Right lung (tissue), 10 donors: ENCODE measurements at places on chromosomes 6 and 20. TPM values are rescaled to one million over a fixed set of nuclear protein-coding genes. Genes with fewer than 3 reads are reported as not detected.

DNA sequence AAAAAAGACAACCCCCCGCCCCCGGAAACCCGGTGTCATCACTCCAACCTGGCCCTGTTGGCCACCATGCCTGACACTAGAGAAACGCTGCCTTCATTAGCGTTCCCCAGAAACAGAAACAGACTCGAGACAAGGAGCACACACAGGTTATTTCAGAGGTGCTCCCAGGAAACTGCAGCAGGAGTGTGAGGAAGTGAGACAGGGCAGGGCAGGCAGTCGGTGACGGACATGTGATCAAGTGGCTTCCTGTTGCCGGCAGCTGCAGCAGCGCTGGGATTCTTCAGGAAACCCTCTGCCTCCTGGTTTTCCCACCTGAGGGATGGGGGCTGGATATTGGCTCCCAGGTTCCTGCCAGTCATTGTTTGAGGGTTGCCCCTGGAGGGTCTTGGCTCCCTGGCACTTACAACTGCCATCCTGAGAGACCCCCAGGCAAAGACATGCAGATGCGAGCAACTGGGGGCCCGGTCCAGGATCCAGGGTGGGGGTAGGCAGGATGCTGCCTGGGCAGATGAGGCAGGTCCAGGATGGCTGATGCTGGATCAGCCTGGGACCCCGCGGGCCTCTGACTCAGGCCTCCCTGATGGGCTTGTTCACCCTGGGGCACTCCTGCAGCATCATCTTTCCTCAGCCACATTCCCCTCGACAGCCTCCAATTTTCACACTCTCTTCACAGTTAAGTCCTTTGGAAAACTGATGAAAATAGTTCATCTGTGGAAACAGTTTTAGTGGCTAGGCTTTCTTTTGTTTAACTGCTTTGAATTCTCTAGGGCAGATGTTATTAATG, 150.7 kb upstream of the SYNDIG1 start:
- no peak for DNase-seq

GRCh38 chr6:106128981-106129781, 43.0 kb downstream of the PRDM1 start:
- no peak for DNase-seq

- DNase-seq = peak; percentile 82
These were observed 113.1 kb downstream of the FYN start for GRCh38 chr6:111759836-111760785.

DNA sequence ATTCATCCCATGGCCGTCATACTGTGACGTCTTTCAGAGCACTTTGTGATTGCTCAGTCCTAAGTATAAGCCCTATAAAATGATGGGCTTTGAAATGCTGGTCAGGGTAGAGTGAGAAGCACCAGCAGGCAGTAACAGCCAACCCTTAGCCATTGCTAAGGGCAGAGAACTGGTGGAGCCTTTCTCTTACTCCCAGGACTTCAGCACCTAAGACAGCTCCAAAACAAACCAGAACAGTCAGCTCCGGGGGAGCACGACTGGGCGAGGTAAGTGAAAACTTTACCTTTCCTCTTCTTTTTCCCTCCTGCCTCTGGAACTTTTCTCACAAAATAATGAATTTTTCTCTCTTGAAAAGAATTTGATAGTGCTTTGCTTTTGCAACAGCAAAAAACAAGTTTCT, at the start of gene VIP:
Gene VIP (plus strand): TSS at position 104 of the 400 bp plus-strand sequence. CDS start 1,381 bp downstream, outside the sequence.
- peak; percentile 1 for DNase-seq

- DNase-seq = no peak
These were observed 51.7 kb downstream of the COL11A2 start for GRCh38 chr6:33140556-33140955.

GRCh38 chr6:33205191-33206026, 954 bp downstream of the HSD17B8 start:
- no peak for DNase-seq

- no peak for DNase-seq
These were observed 419 bp upstream of the SNHG17 start for GRCh38 chr20:38435555-38435939.

- DNase-seq = no peak
These were observed 3.2 kb downstream of the DSE start for GRCh38 chr6:116373940-116374339.

DNA sequence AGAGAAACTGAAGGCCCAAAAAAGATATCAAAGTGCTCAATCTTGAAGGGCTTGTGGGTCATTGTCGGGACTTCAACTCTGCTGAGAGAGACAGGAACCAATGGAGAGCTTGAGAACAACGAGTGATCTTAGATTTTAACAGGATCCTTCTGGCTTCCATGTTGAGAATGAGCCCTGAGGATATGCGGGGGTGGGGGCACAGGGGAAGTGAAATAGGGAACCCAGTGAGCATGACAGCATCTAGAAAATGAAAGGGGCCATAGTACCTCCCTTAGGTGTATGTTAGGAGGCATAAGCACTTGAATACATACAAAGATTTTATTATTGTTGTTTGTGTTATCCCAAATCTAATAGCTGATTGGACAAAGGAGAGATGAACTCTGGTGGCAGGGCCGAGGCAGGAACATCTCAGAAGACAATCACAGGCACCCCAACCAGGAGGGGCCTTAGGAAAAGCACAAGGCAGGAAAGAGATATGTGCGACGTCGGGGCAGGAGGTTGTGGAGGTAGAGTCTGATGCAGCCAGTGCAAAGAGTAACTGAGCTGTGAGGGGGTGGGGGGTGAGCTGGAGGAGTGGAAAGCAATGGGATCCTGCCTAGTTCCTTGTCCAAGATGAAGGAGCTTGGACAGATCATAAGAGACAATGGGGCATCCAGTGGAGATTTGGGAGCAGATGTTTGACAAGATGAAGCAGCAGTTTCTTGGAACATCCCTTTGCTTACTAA, 10.4 kb downstream of the TGM6 start:
- no peak for DNase-seq

The CLIC5 gene
- 8.8 TPM for polyA plus RNA-seq

The NRSN1 gene
- 0.22 TPM for polyA plus RNA-seq

The GSTA4 gene
- polyA plus RNA-seq = 126 TPM

The HCRTR2 gene
- polyA plus RNA-seq = not detected
